Stimulated activated CD4-positive, alpha-beta T cell treated with anti-CD3 and anti-CD28 coated beads, Interleukin-15, amount 100 ng/mL, for 1 hour (primary cell): ENCODE measurements at places on chromosomes 12 and 14.

DNA sequence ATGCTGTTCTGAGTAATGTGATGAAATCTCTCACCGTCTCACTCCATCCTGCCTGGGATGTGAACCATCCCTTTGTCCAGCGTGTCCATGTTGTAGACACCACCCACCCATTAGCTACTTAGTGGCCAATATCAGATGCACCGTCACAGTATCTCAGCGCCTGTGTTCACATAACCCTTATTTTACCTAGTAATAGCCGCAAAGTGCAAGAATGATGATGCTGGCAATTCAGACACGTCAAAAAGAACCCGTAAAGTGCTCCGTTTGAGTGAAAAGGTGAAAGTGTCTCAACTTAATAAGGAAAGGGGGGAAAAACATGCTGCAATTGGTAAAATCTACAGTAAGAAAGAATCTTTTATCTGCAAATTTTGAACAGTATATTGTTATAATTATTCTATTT lies 3.0 kb downstream of the RNASE10 start:
- DNase-seq = no peak

DNA sequence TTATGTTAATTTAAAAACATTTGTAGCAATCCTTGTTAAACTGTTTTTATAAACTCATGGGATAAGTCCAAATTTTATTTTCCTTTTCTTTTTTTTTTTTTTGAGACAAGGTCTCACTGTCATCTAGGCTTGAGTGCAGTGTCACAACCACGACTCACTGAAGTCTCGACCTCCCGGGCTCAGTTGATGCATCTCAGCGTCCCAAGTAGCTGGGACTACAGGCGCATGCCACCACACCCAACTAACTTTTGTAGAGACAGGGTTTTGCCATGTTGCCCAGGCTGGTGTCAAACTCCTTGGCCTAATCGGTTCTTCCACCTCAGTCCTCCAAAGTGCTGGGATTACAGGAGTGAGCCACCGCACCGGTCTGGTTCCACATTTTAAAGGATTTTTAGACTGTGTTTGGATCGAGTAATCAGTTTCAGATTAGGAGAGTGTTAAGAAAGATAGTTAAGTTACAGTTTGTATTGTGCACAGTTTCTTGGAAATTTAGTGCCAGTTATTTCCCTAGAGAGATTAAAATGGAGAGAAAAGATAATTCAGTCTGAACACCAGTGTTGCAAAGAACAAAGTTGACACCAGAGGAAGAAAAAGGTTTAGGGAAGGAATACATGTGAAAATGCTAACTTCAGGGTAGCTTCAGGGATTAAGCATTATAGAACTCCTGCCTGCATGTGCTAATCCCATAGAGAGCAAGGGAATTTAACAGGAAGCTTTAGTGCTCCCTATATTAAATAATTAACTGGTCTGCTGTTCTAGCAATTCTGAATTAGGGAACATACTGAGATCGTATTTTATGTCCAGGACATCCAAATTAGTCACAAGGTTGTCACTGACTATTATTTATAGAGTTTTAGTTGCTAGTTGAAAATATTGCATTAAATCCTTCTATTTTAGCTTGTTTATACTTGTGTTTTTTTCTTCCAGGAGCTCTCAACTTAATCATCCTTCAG lies 10.1 kb downstream of the RAP1B start:
- DNase-seq = no peak

DNA sequence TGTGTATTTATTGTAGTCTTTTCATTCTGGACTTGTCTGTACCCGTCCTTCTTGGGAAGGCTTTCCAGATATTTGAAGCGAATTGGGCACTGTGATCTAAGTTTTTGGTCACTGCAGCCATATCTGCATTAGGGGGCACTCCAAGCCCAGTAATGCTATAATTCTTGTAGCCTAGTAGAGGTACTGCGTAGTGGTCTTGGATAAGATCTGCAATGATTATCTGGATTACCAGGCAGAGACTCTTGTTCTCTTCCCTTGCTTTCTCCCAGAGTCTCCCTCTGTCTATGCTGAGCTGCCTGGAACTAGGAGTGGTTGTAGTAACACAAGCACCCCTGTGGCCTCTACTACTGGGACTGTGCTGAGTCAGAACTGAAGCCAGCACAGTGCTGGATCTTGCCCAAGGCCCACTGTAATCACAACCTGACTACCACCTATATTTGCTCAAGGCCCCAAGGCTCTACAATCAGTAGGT lies 30.0 kb downstream of the SLC38A2 start:
- no peak for DNase-seq

- no peak for DNase-seq
These were observed 309.2 kb downstream of the SLC16A7 start for GRCh38 chr12:59904874-59905521.

DNA sequence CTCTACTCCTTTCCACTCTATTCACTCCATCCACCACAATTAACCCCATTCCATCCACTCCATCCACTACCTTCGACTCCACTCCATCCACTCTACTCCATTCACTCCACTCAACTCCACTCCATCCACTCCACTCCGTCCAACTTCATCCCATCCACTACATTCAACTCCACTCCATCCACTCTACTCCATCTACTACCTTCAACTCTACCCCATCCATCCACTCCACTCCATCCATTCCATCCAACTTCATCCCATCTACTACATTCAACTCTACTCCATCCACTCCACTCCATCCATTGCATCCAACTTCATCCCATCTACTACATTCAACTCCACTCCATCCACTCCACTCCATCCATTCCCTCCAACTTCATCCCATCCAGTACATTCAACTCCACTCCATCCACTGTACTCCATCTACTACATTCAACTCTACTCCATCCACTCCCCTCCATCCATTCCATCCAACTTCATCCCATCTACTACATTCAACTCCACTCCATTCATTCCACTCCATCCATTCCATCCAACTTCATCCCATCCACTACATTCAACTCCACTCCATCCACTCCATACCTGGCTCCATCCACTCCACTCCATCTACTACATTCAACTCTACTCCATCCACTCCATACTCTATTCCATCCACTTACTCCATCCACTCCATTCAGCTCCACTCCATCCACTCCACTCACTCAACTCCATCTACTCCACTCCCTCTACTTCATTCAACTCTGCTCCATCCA lies 16.4 kb downstream of the HNF1A start:
- DNase-seq = no peak

DNA sequence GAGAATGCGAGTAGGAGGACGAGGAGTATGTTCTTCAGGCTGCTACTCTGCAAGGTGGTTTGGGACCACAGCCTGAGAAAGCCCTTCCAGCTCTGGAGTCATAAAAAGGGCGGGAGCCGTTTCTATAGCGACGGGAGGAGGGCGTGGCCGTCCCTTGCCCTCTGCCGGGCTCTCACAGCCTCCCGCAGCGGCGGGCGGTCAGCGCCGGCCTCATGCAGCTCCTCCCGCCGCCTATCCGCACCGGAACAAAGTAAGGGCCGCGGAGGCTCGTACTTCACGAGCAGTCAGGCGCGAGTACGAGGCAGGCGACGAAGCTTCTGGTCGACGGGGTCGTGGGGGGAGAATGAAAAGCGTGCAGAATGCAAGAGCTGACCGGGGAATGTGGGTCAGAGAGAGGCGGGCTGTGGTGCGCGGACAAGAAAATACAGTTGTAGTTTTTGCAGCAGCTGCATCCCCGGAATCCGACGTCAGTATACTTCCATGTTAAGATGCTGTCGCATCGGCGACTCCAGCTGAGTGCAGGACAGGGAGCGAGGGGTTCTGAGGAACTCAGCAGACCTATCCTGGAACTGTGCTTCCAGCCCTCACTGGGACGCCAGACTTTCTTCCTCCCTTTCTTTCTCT lies at the start of gene DYRK4:
DYRK4 (plus strand) TSS at position 175 of the 624 bp plus-strand sequence; CDS start at position 213, 38 bp downstream.
- no peak for DNase-seq

DNA sequence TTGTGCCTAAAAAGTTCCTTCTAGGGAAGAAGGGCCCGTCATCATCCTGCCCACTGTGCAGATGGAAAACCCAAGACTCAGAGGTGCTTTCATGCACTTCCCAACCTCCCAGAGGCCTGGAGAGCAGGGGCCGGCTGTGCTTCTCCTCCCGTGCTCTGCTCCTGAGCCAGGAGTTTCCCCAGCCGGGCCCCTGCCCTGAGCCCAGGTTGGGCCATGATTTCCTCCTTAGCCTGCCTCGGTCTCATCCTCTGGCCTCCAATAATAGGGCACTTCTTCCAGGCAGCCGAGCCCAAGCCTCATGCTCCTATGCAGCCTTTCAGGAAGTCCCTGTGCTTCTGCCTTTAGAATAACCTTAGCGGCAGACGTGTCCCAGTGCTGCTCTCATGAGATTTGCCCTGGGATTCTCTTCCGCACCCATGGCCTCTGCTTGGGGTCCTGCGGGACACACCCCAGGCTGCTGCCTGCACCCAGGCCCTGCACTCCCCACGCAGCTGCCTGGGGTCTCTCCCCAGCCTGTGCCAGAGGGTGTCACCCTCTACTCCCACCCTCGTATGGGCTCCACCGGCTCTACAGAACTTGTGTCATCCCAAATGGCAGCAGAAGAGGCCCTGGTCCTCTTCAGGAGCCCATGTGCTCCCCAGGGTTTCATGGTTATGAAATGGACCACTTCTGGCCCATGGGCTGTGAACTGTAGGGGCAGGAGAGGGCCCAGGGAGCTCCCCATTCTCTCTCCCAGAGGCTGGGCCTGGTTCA lies 359.3 kb downstream of the ADGRD1 start:
- DNase-seq = no peak

- no peak for DNase-seq
These were observed 4.3 kb downstream of the IRF2BPL start for GRCh38 chr14:77024171-77024691.

DNA sequence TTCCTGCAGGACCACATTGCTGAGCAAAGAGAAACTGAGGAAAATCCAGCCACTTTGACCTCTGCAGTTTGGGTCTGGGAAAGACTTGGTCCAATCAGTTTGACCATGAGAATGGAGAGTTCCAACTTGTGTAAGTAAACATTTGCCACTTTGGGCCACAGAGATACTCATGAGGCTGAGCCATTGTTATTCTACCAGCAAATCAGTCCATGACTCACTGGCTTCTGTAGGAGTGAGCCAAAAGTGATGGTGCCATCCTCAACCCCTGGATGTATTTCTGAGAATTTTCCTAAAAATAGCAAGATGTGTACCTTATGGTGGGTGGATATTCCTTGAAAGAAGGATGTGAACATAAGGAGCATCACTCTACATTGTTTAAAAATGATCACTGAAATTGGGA lies 192.9 kb upstream of the OR4E1 start:
- DNase-seq = no peak

DNA sequence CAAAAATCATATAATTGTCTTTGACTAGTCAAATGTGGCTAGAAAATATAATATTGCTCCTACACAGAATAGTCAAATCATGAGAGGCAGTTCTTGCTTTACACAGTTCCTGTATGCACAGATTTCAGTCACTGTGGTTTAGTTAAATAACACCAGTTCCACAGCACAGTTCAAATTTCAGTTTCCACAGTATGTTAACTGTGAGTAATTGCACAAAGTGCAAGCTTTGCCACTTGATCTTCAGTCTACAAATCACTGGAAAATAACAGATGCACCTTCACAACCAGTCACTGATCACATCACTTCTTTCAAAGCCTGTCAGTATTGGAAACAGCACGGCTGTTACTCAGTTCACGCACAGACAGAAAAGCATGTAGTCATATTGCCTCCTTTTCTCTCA lies 38.7 kb downstream of the KCNH5 start:
- DNase-seq = no peak

- DNase-seq = no peak
These were observed 249.2 kb downstream of the AEBP2 start for GRCh38 chr12:19688532-19688931.

GRCh38 chr14:103749452-103749851 lies 33.8 kb downstream of the ZFYVE21 start:
- no peak for DNase-seq

- no peak for DNase-seq
These were observed 172.1 kb downstream of the ETNK1 start for GRCh38 chr12:22796941-22797630.

GRCh38 chr14:67975470-67975869 lies 155.9 kb downstream of the RAD51B start:
- DNase-seq = no peak

- DNase-seq = no peak
These were observed 1.9 kb upstream of the CNPY2 start for GRCh38 chr12:56317675-56318074.

GRCh38 chr12:27107986-27108385 lies 25.6 kb upstream of the C12orf71 start:
- DNase-seq = no peak

DNA sequence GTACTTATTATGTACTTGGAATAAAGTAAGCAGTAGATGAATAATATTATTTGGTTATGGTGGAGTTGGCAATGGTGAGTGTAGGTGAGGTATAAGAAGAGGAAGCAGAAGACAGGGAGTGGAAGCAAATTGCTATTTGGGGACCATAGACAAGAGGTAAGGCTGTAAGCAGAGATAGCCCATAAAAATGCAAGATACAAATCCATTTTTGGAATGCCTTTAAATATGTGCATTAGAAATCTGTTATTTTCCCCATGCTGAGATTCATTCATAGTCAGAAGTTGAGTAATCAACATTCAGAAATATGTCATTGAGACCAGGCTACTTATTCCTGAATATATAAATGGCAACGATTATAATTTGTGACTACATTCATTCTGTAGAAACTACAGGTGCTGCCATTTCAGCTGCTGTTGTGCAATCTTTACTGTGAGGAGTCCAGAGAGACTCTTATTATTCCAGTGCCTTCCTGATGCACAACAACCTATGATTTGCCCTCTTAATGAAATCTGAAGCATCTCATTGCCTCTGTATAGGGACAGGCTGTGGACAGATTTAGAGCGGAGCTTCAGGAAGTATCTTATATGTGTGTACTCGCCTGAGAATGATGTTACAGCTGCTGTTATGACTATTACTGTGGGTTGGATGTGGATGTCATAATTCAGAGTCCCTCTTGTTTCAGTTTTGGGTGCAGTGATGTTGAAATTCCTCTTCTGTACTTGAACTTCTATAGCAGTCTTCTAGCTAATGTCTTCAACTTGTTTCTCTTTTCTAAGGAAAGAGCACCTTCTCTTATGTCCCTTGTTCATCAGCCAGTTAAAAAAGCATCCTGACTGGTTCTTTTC lies 173.8 kb downstream of the NAV3 start:
- no peak for DNase-seq

GRCh38 chr14:81521356-81521755 lies 12.3 kb downstream of the SEL1L start:
- no peak for DNase-seq

DNA sequence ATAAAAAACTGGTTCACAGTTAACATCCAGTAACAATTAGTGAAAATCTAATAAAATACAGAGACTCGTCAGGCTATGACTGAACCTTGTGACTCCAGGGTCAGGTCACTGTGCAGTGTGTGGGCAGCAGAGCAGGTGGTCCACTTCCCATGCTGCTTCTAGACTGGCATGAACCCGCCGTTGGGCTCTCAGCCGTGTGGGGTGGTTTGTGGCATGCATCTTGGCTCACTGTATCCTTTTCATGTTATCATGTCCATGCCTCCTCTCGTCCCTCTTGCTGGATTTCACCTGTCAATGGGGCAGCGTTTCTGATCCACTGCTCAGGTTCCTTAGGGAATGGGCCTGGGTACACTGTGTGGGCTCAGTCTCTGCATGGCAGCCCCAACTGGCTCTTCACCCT lies 57.3 kb downstream of the EP400 start:
- no peak for DNase-seq

- DNase-seq = no peak
These were observed 204.6 kb upstream of the SLC38A2 start for GRCh38 chr12:46577063-46577776.
